Activated T-cell treated with anti-CD3 and anti-CD28 coated beads, Interleukin-2, amount 50 U/mL, for 1 hour (primary cell): ENCODE measurements at places on chromosomes 2 and 18.

- peak; percentile 13 for DNase-seq
Measured at GRCh38 chr18:79512461-79513380, 117.0 kb downstream of the NFATC1 start.

- peak; percentile 37 for DNase-seq
Measured at GRCh38 chr18:961644-962355, 57.1 kb downstream of the ADCYAP1 start.

GRCh38 chr18:37180086-37180485 lies 351.2 kb downstream of the KIAA1328 start:
- no peak for DNase-seq

DNA sequence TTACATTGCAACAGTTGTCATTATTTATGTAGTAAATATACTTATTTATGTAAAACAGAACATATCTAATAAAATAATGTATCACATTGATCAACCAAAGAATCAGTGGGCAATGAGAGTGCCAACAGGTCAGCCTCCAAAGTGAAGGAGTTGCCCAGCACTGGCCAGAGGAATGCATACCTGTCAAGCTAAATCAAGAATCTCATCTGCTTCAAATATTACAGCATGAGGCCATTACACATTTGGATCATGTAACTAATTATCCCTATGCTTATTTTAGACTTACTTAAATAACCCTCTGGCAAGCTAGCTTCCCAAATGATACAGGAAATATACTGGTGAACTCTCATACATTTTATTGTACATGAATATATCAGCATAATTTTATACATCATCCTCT lies 1211.7 kb upstream of the ACVR2A start:
- no peak for DNase-seq

DNA sequence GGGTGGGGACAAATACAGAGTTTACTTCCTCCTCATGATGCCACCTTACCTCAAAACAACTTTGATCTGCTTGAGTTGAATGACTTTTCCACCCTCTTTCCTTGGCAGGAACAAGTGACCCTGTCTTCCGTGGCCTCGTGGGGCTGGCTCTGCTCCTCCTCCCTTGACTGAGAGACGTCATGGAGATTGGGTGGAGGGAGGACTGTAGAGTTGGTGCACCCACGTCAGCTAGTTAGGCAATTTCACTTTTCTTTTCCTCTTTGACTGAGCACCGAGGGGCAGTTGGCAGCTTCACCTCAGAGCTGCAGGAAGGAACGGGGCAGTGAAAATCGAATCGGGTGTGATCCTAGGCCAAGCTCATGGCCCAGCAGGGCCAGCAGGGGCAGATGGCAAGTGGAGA lies at the start of gene SP140:
Gene SP140 (plus strand): TSS at position 251 of the 400 bp plus-strand sequence. CDS start 109 bp downstream, at position 360.
- DNase-seq = peak; percentile 70

DNA sequence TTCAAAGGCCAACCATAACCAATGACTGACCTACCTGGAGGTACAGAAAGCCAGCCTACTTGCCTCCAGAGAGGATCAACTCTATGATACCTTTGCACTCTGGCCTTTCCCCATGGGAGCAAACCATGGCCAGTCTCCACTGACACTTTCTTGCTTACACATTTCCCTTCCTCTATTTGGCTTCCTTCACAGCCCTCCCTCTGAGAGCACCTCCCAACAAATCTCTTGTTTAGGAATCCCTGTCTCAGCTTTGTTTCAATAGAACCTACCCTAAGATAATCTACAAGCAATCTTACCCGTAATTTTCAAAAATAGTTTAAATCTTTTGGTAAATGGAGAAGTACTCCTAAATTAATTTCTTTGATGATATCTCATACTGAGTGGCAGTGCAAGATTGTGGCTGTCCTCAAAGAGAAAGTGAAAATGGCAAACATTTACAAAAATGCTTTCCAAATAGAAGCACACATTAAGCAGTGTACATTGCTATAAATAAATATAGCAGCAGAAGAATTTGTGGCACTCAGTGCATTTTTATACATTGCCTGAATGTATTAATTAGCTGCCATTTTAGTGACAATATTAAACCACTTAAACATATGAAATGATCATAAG lies 140.6 kb downstream of the CCDC148 start:
- DNase-seq = no peak

DNA sequence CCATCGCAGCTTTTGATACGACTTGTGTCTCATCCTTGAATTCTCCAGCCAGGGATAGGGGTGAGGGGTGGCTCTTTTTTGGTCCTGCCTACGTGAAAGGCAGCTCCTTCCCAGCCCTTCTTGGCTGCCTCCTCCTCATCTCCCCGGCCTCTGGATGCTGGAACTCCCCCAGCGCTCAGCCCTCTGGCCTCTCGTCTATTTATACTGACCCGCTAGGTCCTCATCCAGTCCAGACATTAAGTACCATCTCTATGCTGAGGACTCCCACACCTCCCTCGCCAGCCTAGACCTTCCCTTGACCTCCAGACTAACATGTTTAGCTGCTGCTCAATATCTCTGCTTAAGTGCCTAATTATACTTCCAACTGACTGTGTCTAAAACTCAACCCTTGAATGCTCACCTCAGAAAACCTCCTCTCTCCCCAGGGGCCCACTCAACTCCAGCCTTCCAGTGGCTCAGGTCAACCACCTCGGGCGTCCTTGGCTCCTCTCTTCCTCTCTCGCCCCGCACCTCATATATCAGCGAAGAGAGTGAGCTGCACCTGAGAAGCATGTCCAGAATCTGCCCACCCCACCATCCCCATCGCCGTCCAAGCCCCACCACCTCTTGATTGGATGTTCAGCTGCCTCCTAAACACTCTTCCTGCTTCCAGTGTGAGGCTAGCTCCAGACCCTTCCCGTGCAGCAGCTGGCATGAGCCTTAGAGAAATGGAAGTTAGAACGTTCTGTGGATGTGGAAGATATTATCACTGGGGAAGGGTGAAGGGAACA lies 34.8 kb downstream of the TOGARAM2 start:
- no peak for DNase-seq

DNA sequence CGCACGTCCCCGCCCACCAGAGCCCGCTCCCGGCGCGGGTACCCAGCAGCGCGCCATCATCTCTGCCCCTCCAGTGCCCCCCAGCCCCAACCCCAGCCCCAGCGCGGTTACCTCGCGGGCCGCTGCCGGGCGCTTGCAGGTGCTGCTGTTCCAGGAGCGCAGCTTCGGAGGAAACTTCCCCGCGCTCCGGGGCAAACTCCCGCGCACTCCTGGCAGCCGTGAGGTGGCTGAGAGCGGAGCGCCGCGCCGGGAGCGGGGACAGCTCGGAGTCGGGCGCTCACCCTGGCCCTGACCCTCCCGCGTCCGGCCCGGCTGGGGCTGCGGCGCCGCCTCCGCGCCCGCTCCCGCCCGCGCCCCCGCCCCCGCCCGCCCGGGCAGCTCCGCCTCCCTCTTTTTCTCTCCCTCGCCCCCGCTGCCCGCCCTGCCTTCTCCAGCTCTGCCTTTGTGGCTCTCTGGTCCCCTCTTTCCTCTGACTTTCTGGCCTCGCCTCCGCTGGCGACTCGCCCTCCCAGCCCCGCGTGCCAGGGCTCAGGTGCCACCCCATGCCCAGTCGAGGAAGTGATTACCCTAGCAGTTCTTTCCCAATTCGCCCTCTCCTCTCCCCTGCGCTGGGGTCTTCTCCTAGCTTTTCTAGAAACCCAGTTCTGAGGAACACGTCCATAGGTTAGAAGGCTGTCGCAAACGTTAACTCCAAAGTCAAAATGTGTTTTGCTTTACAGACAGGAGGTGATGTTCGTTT lies at the start of gene CHST9:
Gene CHST9 (minus strand): TSS at position 284 of the 739 bp plus-strand sequence. CDS start 42,499 bp downstream, outside the sequence.
- no peak for DNase-seq

DNA sequence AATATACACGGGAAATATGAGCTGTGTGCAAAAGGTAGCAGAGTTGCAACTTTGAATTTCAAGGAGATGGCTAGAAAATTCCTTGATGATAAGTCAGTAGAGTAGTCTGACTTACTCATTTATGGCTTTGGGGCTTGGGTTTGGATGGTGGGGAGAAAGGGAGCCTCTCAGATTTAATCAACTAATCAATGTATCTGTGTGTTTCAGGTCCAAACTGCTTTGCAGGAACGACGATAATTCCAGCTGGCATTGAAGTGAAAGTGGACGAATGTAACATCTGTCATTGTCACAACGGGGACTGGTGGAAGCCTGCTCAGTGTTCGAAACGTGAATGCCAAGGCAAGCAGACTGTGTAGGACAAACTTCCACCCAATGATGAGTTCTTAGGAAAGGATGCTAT lies 164.6 kb downstream of the VWC2L start:
- DNase-seq = no peak

DNA sequence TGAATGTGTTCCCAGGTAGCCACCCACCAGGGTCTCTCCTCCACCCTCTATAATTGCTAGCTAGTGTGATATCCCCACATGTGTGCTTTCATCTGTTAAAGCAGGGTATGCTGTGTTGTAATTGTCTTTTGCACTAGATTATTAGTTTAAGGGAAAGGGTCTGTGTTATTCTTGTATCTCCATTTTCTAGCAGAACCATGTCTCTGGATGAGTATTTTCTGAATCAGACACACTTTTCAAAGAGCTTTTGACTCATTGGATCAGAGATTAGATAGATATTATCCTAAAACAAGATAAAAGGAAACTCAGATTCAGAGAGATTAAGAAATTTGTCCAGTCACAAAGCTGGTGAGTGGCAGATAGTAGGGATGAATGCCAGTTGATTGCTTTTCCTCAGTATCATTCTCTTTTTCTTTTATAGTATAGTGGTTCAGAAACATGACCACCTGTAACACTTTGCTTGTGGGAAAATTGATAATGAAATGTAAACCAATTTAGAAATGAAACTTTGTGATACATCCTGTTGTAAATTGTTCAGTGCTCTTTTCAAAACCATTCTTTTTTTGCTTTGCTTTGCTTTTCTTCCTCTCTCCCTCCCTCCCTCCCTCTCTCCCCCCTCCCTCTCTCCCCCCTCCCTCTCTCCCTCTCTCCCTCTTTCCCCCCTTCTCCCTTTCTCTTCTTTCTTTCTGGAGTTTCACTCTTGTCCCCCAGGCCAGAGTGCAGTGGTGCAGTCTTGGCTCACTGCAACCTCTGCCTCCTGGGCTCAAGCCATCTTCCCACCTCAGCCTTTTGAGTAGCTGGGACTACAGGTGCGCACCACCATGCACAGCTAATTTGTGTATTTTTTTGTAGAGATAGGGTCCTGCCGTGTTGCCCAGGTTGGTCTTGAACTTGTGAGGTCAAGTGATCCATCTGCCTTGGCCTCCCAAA lies 7.4 kb downstream of the MIB1 start:
- DNase-seq = no peak

DNA sequence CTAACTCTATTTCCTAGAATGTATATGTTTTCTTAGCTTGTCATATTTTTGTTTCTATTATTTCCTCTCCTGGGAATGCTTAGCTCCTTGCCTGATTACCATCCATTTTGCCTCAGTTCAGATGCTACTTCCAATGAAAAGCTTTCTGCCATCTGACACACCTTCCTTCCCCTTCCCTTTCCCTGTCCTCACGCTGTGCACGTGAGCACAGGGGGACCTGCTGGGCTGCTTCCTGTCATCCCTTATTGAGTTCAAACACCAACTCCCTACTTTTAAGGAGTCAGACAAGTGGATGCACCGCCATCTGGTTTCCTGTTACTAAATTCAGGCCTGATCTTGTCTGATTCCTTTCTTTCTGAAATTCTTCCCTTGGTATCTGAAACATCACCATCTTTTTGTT lies 2.4 kb upstream of the INO80C start:
- DNase-seq = no peak

GRCh38 chr18:57088883-57089282 lies 58.0 kb upstream of the BOD1L2 start:
- DNase-seq = no peak

- no peak for DNase-seq
Measured at GRCh38 chr2:17336458-17336857, 181.8 kb downstream of the RAD51AP2 start.

DNA sequence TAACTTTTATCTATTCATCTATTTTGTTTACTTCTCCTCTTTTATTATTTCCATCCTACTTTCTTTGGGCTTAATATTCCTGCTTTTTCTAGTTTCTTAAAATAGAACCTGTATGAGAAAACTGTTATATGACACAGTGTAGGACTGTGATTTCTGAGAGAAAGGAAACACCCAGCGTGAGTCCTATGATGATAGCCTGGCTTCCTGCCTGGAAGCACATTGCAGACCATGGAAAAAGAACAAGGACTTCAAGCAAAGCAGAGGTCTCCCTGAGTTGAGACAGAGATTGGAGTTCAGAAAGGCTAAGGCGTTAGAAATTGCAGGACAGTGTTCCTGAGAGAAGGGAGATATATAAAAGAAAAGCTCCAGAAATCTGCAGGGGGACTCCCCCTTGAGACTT lies 7.8 kb downstream of the RBM44 start:
- DNase-seq = no peak

- no peak for DNase-seq
Measured at GRCh38 chr2:189363559-189363958, 77.7 kb upstream of the WDR75 start.

DNA sequence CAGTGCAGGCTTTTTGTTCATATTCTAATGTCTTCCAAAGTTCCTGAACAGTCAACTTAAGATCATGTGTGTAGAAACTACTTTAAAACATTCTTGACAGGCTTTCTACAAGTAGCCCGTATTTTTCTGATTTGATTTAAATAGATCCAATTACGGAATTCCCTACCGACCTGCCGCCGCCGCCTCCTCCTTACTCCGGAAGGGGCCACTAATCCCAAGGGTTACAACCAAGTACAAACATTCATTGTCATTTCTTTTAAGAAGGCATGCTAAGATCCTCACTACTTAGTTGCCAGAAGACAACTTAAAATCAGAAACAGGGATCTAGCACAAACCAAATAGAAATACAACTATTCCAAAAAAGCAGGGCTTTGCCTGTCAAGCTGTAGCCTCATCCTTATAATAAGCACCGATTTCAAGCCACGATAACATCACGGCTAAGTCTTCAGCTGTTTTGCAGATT lies 784 bp downstream of the WDR33 start:
- no peak for DNase-seq

- DNase-seq = no peak
Measured at GRCh38 chr2:167602122-167602521, 645.3 kb downstream of the STK39 start.

- DNase-seq = no peak
Measured at GRCh38 chr18:3384664-3385563, 65.1 kb upstream of the TGIF1 start.

DNA sequence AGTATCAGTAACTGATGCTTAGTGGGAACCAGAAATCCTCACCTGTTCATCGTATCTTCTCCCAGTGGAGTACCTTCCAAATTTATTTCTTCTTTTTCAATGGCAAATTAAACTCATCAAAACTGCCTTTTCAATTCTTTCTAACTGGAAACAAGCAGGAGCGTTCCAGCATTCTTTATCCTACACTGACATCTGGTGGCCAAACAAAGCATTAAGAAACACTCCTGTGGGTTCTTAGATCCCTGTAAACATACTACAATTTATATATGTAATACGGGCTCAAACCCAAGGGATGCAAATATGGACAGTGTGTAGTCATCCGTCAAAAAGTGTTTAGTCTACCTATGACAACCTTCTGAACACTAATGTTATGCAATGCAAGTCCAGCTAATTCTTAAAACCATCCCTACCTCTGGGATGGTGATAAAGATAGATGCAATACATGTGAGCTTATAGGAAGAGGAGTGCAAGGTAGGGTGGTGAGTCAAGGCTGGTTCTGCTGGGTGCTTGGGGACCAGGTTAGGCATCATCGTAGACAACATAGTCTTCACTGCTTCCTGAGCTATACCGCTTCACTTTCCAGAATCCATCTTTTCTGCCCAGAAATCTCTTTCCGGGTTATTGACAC lies 375.0 kb downstream of the CTNNA2 start:
- no peak for DNase-seq
